Kasumi-1 (cell line): ENCODE measurements at places on chromosomes 16 and 17.
A peak's percentile ranks its signal among the peaks of the same experiment; 100 is the strongest.

DNA sequence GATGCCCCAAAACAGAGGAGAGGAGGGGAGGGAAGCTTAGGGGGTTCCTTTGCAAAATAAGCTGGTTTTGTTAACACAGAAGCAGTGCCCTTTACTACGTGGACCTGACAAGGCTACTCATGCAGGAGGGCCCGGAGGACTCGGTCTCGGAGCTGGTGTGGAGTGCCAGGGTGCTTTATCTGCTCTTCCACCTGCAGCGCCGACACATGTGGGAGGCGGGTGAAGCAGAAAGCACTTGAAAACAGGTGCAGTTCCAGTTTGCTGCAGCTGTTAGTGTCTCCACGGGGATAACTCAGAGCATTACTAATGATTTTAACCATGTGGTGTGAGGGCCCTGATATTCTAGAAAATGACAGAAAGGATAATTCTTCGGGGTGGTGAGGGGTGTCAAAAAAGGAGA is 35.0 kb upstream of the MNT start:
- no peak for DNase-seq

GRCh38 chr16:1538804-1539520 is 5.5 kb downstream of the TMEM204 start:
- no peak for DNase-seq

DNA sequence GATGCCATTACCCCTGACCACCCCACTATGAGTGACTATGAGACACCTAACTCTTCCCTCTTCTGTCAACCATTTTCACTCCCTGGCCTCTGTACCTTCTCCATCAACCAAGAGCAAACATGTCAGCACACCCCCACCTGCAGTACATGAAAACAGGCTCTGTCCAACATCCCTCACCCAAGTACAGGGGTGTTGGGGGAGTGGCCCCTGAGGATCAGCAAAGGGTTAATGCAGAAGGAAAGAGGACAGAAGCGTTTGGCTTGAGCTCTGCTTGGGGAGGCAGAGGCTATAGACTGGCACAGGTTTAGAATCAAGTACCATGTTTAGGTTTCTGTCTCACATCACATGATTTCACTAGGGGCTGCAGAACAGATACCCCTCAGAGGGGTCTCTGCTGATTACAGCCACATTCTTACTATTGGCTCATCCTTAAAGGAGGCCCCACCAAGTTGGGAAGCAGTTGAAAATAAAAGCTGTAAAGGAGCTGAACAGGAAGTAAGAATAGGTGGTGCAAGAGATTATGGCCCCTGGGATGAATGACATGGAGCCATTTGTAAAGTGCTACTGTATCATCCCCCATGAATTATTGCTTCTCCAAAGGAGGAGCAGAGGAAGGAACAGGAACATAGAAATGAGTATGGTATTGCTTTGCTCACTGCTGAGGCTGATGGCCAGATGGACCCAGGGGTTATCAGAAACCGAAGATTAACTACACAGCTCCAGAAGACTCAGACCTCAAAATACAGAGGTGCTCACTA is 2.4 kb upstream of the PSMC3IP start:
- DNase-seq: no peak

DNA sequence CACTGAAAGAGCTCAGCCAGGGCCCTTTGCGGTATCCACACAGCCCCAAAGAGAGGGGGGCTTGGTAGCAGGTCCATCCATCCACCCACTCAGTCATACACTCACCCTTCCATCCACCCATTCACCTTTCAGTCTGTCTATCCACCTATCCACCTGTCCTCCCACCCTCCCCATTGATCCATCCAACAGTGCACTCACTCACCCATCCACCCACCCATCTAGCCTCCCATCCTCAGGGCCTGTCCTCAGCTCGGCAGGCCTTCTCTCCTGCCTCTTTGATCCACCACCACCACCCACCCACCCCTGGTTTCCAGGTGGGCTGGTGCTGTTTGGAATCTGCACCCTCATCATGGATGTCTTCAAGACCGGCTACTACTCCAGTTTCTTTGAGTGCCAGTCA is 1.2 kb downstream of the OTOP2 start:
- no peak for DNase-seq

- no peak for DNase-seq
These were observed 18.7 kb upstream of the ADGRG1 start for GRCh38 chr16:57609541-57610401.

DNA sequence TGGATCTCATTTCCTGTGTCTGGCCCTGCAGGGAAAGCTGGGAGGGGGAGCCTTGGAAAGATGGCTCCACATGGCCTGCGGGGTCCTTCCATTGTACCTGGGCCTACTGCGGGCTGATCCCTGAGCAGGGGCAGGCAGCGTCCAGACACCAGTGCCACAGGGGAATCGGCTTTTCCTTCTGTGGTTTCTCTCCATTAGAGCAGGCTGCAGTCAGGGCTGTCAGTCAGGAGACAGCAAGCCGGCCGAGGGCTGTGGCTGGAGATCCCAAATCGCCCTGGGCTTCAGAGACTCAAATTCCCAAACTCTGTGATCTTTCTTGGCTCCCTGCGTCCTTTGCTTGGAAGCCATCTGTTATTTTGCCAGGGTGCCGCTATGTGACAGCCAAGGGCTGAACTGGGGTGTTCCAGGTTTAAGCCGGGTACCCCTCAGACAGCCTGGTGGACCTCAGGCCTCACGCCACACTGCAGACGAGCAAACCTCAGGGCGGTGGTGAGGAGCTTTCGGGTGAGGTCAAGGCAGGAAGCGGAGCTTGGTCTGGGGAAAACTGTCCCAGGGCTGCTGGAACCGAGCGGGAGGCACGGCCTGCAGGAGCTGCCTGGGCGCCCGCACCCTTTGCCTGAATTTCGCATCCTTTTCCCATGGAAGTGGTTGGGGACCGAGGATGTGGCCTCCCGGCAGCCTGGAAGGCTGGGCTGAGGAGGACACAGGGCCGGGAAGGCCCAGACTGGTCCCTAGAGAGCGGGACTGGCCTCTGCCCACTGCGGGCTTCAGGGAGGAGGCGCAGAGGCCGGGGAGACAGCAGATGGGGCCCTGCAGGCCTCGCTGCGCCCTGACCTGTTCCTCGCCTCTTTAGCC is 1.5 kb upstream of the CPNE7 start:
- no peak for DNase-seq

DNA sequence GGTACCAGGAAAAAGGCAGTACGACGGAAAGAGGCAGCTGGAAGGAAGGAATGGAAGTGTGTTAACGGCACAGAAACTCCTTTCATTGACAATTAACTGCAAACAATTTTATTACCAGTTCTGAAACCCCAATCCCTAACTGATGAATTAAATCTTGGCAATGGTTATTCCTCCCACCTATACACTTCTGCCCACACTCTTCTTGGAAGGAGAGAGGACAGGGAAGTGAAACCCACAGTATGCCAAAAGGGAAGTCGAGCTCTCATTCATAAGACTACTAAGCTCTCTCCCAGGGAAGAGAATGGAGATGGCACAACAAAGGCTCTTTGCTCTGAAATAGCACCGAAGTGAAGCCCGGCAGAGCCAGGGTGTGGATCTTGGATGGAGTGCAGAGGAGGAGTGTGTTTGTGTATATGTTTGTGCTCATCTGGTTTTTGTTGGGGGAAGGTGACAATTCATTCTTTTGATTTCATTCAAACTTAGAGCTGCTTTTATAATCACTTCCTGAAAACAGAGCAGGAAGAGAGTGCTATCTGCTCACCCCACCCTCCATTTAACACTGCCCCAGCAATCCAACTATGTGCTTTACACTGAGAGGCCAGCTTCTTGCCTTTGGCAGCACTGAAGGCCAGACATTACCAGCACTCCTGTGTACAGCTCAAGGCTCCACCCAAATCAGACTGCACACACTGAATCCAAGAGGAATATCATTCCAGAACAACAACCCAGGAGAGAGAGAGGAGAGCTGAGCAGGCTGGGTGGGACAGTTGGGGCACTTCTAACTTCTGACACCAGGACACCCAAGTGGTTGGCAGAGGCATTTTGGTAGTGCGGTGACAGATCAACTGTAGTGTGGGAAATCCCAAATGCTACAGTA is 68.7 kb downstream of the HIC1 start:
- peak; percentile 19 for DNase-seq

DNA sequence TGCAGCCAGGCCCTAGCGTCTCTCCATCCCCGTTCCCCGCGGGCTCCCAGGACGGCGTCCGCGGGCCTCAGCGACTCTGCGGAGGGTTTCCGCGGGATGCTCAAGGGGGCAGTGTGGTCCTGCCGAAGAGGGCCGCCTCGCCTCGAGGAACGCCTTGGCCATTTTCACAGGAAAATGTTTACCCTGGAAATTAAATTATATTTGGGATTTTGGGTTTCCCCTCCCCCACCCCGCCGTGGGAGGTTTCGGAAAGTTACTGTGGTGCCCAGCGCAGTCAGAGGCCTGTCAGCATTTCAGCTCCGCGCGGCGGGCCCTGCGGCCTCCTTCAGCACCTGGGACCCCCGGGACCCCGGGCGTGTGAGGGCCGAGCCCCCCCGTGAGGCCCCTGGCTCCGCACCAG is 94.5 kb downstream of the PCTP start:
- no peak for DNase-seq
